Foreskin keratinocyte (primary cell): ENCODE measurements at places on chromosomes 1 and 21.

DNA sequence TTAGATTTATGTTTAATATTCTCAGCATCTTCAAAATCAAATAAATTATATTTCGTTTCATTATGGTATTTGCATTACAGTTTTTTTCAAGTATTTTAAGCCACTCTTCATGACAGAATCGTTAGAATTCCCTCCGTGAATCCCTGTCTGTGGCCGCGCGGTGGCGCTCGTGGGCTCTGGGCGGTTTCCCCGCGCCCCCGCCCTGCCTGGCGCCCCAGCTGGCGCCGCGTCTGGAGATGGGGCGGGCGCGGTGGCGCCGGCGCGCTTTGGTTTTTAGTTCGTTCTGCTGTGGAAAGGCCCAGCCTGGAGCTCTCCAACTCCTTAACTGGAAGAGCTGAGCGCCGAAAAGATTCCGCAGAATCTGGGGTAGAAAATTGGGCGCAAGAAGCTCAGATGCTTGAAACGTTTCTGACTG is 25.7 kb downstream of the PRMT2 start:
- no peak for DNase-seq

GRCh38 chr1:224684979-224685425 is 68.9 kb downstream of the CNIH3 start:
- DNase-seq: no peak

DNA sequence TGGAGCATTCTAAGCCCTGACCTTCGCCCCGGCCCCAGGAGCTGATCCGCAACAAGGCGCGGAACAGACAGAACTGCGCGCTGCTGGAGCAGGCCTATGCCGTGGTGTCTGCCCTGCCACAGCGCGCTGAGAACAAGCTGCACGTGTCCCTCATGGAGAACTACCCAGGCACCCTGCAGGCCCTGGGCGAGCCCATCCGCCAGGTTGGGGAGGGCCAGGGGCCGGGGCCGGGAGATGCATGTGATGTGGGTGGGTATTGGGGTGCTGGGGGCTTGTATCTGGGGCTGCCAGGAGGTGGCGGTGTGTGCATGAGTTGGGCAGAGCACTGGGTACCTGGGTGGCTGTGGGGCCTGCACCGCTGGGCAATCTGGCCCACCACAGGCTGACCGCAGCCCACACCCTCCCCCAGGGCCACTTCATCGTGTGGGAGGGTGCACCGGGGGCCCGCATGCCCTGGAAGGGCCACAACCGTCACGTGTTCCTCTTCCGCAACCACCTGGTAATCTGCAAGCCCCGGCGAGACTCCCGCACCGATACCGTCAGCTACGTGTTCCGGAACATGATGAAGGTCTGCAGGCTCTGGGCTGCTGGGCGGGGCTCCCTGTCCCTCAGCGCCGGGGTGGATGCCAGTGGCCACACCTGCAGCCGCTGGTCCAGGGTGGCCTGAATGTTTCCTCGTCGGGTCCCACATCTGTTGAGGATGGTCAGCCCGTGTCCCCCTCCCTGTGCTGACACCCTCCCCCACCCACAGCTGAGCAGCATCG is 65.8 kb downstream of the TRIM11 start:
- DNase-seq: no peak

- DNase-seq: no peak
Observed at GRCh38 chr1:25246600-25247023, 642 bp downstream of the RSRP1 start.

DNA sequence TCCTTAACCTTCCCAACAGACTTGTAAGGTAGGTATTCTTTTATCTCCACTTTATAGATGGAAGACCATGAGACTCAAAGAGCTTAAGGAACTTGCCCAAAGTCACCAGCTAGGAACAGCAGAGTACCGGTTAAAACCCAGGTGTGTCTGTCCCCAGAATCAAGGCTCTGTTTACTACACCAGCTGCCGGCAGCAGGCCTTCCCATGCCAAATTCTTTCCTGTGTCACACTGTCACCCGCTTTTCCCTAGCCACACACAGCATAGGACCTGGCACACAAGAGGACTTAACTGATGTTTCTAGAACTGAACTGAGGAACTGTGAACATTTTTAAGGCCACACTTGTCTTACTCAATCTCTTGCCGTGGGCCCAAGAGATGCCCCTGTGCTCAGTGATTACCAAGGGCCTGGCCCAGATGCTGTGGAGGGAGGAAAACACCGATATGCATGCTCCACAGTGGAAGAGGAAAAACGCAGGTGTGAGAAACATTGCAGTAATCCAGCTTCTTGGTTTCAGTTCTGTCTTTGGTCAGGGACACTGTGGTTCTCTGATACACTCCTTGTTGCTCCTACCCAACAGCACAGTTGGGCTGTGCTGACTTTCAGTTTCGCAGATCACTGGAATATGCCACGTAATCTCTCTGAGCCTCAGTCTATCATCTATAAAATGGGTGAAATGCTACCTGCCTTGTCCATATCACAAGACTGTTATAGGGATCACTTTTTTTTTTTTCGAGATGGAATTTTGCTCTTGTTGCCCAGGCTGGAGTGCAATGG is 13.9 kb upstream of the LY9 start:
- DNase-seq: no peak

- peak; percentile 43 for DNase-seq
Observed at GRCh38 chr1:160862203-160863060, at the start of gene CD244. Gene CD244, minus strand, starts transcription at chr1:160862887. Its CDS starts 210 bp downstream, at chr1:160862677.

DNA sequence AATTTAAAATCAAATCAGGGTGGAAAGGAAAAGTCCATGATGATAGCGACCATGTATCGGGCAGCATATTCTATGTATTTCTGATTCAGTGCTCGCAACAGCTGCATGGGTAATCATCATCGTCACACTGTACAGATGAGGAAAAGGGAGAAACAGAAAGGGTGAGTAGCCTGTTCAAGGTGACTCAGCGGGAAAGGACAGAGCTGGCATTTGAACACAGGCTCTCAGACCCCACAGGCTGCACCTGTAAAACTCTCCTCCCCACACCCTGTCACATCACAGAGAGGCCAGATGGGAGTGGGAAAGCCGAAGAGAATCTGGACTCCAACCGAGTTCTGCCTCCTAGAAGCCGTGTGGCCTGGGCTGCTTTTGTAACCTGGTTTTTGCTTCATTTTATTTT is 14.0 kb downstream of the RUNX1 start:
- no peak for DNase-seq

- DNase-seq: peak; percentile 46
Observed at GRCh38 chr1:245156041-245156735, 1.4 kb downstream of the KIF26B start.

- no peak for DNase-seq
Observed at GRCh38 chr1:36562181-36562685, 79.5 kb upstream of the CSF3R start.

DNA sequence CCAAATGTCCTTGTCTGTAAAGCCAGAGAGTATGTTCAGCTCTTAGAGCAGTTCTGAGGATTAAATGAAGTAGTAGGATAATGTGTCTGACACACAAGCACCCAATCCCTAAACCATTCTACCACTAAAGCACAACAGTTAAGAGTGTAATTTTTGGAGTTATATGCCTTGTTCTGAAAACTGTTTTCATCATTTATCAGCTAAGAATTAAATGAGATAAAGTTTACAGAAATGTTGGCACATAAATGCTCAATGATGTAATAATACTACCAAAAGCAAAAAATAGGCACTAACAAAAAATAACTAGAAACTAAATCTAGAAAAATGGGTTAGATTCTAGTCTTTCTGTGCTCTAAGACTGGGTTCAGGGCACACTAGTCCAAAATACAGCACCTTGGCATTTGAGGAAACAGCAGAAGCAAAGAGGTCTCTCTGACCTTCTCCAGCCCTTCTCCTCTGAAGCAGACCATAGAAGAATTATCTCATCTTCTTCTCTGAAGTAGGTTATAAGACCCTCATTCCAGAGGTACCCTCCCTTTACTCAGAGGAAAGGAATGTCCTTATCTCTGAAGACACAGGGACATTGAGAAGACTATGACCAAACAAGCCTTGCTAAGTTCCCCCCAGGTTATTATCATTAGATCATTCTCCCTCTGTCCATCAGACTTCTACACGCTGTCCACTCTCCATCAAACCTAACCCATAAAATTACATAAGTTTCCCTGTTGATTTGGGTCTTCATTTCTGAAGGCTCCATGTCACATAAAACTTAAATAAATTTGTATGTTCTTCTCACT is 20.6 kb downstream of the ABL2 start:
- no peak for DNase-seq

DNA sequence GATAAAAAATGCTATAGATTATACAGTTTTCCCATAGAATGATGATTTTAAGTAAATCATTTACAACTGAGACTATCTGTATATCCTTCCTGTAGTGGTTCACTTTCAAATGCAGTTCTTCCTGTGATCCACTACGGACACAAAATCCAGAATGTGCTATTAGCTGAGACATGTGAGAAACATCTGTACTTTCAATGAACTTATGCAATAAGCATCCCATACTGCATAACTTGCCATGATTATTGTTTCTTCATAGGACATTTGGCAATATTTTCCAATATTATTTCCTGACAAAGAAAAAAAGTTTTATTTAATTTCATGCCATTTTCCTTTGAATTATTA is 83.5 kb upstream of the PRDX6 start:
- no peak for DNase-seq

DNA sequence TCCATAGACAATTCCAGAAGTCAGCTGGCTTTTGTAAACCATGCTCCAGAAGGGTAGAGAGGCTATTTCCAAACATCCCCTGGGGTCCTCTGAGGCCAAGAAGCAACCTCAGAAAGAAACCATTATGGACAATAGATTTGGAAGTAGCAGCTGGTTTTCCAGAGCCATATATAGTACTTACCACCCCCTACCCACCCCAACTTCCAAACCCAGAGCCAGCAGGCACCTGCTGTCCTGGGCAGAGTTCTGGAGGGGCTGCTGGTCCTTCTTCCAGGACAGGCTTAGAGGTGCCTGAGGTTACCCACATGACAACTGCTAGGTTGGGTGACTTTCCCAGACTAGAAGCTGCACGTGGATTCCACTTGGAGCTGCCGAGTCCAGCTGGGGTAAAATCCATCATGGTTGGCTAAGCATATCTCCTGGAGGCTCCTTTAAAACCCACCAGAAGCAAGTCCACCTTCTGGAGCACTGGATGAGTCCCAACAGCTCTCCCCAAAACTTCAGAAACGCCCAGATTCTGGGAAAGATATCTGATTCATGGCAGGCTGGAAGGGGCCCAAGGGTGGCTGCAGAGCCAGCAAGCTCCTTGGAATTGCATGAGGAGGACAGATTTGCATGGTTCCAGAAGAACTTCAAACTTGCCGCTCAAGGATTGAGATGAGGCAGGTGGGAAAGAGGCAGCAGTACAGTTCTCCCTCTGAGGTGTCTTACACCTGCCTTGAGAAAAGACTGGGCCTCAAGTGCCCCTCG is 5.8 kb downstream of the MYCL start:
- no peak for DNase-seq

GRCh38 chr1:207987164-207987563 is 76.2 kb upstream of the CD34 start:
- DNase-seq: no peak

DNA sequence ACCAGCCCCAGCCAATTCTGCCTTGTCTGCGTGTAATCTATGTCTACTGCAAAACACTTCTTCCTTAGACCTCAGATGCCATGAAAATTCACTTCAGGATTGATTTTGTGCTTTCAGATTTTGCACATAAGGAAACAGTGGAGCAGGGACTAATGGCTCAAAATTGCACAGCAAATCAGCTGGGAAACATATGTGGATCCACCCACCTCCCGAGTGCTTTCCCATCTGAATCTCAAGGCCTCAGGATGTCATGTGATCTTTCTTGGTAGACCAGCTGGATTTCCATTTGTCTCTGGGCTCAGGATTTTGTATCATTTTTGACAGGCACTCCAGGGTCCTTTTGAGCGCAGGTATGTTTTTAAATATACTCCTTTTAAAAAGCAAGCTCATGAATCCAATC is 158.6 kb downstream of the MIS18A start:
- DNase-seq: no peak

- DNase-seq: no peak
Observed at GRCh38 chr1:206094024-206094423, 23.2 kb downstream of the AVPR1B start.

DNA sequence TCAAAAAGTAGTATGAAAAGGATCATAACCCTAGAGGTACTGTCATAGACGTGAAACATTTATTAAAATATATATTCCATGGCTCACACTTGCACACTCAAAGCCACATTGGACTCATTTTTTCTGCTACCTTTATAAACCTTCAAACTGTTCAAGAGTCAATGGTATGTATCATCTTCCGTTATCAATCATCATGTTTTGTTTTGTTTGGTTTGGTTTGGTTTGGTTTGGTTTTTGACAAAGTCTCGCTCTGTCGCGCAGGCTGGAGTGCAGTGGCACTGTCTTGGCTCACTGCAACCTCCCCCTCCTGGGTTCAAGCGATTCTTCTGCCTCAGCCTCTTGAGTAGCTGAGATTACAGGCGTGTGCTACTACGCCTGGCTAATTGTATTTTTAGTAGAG is 1.8 kb downstream of the IFNAR2 start:
- DNase-seq: no peak

DNA sequence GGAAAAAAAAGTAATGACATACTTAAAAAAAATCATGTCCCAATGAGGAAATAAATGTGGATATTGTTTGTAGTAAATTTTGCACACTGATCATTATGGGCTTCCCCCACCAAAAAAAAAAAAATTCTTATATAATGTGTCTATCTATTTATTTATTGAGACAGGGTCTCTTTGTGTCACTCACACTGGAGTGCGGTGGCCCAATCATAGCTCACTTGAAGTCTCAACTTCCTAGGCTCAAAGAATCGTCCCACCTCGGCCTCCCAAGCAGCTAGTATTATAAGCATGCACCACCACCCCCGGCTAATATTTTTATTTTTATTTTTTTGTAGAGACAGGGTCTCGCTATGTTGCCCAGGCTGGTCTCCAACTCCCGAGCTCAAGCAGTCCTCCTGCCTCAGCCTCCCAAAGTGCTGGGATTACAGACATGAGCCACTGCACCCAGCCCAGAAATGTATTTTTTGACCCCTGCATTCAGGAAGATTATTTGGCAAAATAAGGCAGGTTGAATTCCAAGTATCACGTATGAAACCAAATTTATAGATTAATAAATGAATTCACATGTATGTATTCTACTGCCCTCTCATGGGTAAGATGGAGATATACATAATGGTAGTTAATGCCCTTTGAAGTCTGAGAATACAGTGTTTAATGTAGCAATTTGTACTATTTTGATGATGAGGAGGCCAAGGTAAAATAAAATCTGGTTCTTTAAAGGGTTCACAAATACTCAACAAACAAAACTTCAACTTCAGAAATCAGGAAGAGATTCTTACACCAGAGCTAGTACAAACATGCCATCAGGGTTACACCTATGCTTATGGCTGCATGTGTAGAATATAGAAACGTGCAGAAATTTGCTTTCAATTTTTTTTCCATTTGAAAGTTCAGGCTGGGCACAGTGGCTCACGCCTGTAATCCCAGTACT is 1.4 kb upstream of the DENND2C start:
- DNase-seq: peak; percentile 62

- no peak for DNase-seq
Observed at GRCh38 chr1:240486611-240487010, 125.3 kb downstream of the GREM2 start.

- peak; percentile 72 for DNase-seq
Observed at GRCh38 chr1:43648221-43648847, 1.6 kb upstream of the KDM4A start.

DNA sequence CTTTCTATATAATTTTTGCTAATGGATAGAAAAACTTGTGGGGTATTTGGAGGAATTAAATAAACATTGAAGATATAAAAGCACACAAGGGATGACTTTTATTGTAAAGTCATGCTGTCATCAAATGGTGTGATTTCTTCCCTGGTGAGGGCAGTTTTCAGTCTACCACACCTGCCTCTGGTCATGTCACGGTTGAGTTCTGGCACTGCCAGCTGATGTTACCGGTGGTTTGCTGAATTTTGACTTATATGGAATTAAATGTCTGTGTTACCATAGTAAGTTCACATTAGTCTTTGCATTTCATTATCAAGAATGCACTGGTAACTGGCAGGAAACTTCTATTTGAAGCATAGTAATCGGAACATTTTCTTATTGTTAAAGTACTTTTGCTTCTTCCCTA is 13.4 kb downstream of the S1PR1 start:
- DNase-seq: no peak
